ENCODE measurements at places on chromosomes 7 and 10. TPM values are rescaled to one million over a fixed set of nuclear protein-coding genes. Genes with fewer than 3 reads are reported as not detected.

Gene ATP6V0A4
- 34.8 TPM for total RNA-seq

Gene DDC
- total RNA-seq: 3.6 TPM

Gene PAX4
- not detected for total RNA-seq

Gene NYAP1
- total RNA-seq: 0.62 TPM

Gene NODAL
- total RNA-seq: not detected

Gene NUTM2E
- not detected for total RNA-seq

Gene ASAH2B
- total RNA-seq: 1.0 TPM

Gene PDZD7
- 1.4 TPM for total RNA-seq

Gene TEX36
- total RNA-seq: not detected

Gene PCLO
- 6.1 TPM for total RNA-seq

Gene TSPAN12
- total RNA-seq: 1.8 TPM

Gene WNT16
- 28.8 TPM for total RNA-seq

Gene EDRF1
- 56.4 TPM for total RNA-seq

DNA sequence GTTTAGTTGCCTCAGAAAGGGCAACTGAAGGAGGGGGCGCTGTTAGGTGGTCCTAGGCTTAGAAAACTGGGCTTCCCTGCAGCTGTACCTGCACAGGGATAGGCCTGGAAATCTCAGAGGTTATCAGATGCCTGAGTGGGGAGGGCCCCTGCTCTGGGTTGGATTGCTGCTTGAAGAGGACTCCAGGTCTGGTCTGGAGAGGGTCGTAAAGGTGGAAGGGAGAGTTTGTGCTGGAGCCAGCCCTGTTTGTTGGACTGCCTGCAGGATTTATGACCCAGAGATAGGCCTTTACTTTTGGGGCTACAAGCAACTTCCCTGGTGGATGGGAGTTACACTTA, 765.9 kb downstream of the GRID1 start:
- H3K27me3 ChIP-seq: no peaks in the 10 kb centered on the region
- DNase-seq: no peak
- no peaks in the 10 kb centered on the region for H3K4me1 ChIP-seq

DNA sequence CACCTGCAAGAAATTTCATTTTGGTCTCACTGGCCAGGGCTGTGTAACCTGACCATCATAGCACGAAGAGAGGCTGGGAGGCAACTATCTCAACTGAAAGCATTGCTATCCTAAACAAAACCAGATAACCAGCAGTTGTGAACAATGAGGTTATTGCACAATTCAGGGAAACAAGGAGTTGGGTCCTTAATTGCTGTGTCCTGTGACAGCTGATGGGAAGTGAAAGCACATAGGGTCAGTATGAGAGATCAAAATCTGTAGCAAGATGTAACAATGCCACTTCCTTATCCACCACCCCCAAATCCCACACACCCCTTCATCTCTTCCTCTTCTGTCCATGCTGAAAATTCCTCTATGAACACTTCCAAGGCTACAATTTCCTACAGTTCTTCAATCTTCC, 80.2 kb downstream of the HTR7 start:
- DNase-seq: no peak
- H3K27me3 ChIP-seq: no peaks in the 10 kb centered on the region
- no peak overlapping the region for H3K4me3 ChIP-seq
- H3K27ac ChIP-seq: no peak overlapping the region
- H3K4me1 ChIP-seq: no peaks in the 10 kb centered on the region

DNA sequence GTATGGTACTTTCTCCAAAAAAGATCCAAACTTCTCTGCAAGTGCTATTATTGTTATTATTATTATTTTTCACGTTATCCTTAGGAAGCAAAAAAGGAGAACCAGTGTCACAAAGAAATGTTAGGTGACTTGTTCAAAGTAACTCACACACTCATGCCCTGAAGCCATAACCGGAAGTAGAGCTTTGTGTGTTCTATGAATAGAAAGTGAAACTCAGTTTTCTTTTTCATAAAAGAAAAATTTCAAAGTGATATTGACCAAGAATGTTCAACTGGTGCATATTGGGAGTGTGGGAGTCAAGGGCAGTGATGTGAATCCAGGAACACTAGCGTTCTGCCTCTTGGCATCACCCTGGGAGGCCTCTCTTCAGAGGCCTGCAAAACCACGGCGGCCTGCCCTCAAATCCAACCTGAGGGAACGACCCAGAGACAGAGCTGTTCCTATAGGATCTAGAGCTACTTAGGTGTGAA, 106.1 kb downstream of the PRKCQ start:
- no peak overlapping the region for H3K27ac ChIP-seq
- H3K4me3 ChIP-seq: no peak overlapping the region
- no peaks in the 10 kb centered on the region for H3K4me1 ChIP-seq
- H3K36me3 ChIP-seq: no peaks in the 10 kb centered on the region
- H3K27me3 ChIP-seq: no peaks in the 10 kb centered on the region

- DNase-seq: no peak
- H3K36me3 ChIP-seq: no peaks in the 10 kb centered on the region
- H3K27ac ChIP-seq: no peak overlapping the region
- H3K4me1 ChIP-seq: peaks cover 6% of the 10 kb centered on the region
These were observed 10.0 kb upstream of the MEST start for GRCh38 chr7:130481898-130482297.

DNA sequence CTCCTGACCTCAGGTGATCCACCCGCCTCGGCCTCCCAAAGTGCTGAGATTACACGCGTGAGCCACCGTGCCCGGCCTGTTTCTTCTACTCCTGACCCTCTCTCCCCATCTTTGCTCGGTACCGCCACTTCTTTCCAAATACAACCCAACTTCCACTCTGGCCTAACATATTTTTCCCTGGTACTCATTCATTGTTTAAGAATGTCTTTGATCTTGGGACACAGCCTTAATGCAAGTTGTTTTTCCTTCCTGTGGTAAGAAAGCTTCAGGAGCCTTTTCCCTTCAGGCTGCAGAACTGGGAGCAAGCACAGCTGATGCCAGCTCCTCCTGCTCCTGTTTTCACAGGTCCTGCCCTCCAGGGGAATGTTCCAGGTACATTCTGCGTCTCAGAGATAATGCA, 13.7 kb downstream of the CALML3 start:
- H3K27ac ChIP-seq: peak overlapping the region; percentile 44
- H3K36me3 ChIP-seq: no peaks in the 10 kb centered on the region
- H3K4me1 ChIP-seq: peaks cover 37% of the 10 kb centered on the region

GRCh38 chr7:84389242-84389641, 194.7 kb upstream of the SEMA3A start:
- H3K27me3 ChIP-seq: no peaks in the 10 kb centered on the region
- no peaks in the 10 kb centered on the region for H3K36me3 ChIP-seq
- H3K4me3 ChIP-seq: no peak overlapping the region
- H3K27ac ChIP-seq: no peak overlapping the region
- no peaks in the 10 kb centered on the region for H3K4me1 ChIP-seq
- no peak for DNase-seq

DNA sequence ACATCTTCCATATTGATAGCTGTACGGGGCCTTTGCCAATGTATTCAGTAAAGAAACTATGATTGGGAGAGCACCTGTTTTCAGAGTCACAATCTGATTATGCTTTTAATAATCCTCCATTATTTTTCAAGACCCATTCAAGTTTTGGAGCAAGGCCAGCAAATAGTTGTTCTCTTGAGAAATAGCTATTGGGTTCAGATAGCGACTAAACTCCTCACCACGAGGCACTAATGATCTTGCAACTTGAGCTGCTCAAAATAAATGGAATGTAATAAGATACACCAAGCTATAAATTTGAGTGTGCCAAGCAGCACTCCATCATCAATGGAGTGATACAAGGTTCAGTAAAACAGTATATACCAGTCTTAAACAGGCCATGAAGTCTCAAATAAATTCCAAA, 7.4 kb upstream of the MALRD1 start:
- H3K27ac ChIP-seq: no peak overlapping the region
- no peaks in the 10 kb centered on the region for H3K27me3 ChIP-seq
- H3K4me1 ChIP-seq: no peaks in the 10 kb centered on the region
- no peak overlapping the region for H3K4me3 ChIP-seq
- no peak for DNase-seq

GRCh38 chr7:91455411-91455810, 191.2 kb downstream of the FZD1 start:
- H3K27me3 ChIP-seq: no peaks in the 10 kb centered on the region
- no peak overlapping the region for H3K4me3 ChIP-seq
- no peaks in the 10 kb centered on the region for H3K36me3 ChIP-seq

- no peak for DNase-seq
- no peaks in the 10 kb centered on the region for H3K27me3 ChIP-seq
- peaks cover 50% of the 10 kb centered on the region for H3K4me1 ChIP-seq
These were observed 8.6 kb downstream of the VIM start for GRCh38 chr10:17236468-17237148.

DNA sequence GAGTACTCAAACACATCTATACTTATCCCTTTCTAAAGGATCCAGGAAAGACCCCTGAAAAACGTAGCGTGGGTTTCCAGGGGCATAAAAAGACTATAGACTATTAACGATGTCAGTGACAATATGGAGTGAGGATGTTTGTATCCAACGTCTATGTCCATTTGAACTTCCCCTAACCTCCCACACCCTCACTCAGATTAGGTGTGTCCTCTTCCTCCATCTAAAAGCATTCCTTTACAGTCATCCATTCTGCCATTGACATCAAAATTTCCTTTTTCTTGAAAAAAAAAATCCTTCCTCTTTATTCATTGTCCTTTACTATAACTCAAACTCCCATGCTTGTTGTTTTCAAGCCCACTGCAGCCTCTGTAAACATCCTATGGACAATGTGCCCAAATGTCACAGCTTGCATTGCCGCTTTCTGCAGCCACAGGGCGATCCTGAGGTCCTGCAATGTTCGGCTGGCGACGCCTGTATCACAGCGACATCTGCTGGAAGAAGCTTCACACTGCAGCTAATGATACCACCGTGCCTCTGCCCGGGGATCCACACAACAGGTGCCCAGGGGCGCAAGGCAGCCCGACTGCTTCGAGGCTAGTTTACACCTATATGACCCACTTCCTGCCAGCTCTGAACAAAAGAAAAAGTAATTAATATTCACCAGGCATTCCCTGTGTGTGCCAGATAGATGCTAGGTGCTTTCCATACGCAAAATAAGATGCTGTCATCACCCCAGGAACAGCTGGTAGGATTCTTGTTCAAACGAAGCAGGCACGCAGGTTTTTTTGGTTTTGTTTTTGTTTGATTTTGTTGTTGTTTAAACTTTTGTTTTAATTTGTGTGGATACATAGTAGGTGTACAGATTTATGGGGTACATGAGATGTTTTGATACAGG, 267.9 kb upstream of the GHITM start:
- DNase-seq: no peak
- H3K4me1 ChIP-seq: no peaks in the 10 kb centered on the region

- no peak for DNase-seq
- no peak overlapping the region for H3K4me3 ChIP-seq
- H3K4me1 ChIP-seq: peaks cover 23% of the 10 kb centered on the region
These were observed 5.3 kb upstream of the HILPDA start for GRCh38 chr7:128450409-128450808.

GRCh38 chr10:25531457-25532061, 356.8 kb downstream of the GPR158 start:
- H3K27me3 ChIP-seq: no peaks in the 10 kb centered on the region
- H3K4me3 ChIP-seq: no peak overlapping the region
- H3K27ac ChIP-seq: no peak overlapping the region
- H3K4me1 ChIP-seq: no peaks in the 10 kb centered on the region
- no peak for DNase-seq

- no peak overlapping the region for H3K4me3 ChIP-seq
- H3K27ac ChIP-seq: no peak overlapping the region
- H3K27me3 ChIP-seq: no peaks in the 10 kb centered on the region
- H3K4me1 ChIP-seq: no peaks in the 10 kb centered on the region
These were observed 16.9 kb downstream of the MEOX2 start for GRCh38 chr7:15669443-15670090.

DNA sequence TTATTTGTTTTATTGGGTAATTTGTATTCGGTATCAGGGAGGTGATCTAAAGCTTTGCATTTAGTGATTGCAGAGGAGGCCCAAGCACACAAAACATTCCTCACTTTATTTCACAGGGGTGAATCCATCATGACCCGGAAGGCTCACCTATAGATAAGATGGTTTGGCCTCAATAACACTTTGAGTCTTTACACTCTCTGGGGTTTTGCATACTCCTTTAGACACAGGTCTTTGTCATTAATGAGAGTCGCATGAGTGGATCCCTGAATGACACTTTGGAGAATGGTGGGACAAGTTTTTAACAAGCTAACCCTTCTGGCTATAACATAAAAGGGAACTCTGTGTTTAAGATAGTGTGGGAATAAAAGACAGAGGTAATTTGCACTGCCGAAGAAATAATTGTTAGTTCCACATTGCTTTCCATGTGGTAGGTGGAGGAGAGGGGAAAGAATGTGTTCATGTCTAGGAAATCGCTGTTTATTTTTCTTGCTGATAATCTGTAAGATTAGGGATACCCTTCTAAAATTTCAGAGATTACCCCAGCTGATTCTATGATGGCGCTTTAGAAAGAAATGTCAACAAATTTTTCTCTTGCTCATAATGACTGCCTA, 455.8 kb downstream of the TFEC start:
- no peak for DNase-seq
- H3K27ac ChIP-seq: no peak overlapping the region
- no peaks in the 10 kb centered on the region for H3K4me1 ChIP-seq

DNA sequence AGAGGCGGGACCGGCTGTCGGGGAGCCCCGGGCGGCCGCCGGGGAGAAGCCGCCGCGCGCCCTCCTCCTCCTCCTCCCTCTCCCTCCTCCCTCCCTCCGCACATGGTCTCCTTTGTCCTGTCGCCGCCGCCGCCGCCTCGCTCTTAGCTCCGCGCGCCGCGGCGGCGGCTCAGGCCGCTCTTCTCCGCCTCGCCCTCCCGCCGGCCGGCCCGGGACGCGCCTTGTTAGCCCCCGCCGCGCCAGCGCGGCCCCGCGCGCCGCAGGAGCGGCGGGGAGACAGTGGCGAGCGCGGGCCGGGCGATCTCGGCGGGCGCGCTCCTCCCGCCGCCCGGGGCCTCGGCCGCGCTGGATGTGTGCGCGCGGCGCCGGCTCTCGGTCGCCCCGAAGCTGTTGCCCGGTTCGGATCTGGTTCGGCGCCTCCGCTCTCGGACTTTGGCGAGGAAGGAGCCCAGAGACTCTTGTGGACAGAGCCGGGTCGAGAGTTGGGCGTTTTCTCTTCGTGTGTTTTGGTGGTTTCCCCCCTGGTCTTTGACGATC, 437.4 kb upstream of the GALNT17 start:
- H3K4me1 ChIP-seq: peaks cover 24% of the 10 kb centered on the region
- peak; percentile 68 for DNase-seq
- peak overlapping the region; percentile 65 for H3K4me3 ChIP-seq
- H3K36me3 ChIP-seq: no peaks in the 10 kb centered on the region

DNA sequence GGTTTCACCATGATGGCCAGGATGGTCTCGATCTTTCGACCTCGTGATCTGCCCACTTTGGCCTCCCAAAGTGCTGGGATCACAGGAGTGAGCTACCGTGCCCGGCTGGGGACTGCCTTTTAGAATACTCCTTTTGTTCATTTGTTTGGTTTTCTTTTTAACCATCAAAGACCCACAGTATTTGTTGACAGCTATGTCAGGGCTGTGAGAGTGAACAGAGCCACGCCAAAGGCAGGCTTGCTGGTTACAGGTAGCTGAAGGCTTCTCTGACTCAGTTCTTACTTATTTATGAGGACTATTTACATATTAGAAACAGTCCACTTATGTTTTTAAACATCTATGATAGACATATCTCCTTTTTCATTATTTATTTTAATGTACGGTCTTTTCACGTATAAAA, 544.5 kb downstream of the CALN1 start:
- no peaks in the 10 kb centered on the region for H3K27me3 ChIP-seq
- no peaks in the 10 kb centered on the region for H3K4me1 ChIP-seq
- DNase-seq: no peak
- no peak overlapping the region for H3K4me3 ChIP-seq

GRCh38 chr7:143487061-143487460, 9.4 kb downstream of the TAS2R41 start:
- no peaks in the 10 kb centered on the region for H3K27me3 ChIP-seq
- no peak overlapping the region for H3K4me3 ChIP-seq
- no peak for DNase-seq
